ENCODE measurements at places on chromosomes 2 and 18.

- no peak for DNase-seq
Measured at GRCh38 chr2:7849531-7849930, 832.3 kb upstream of the ID2 start.

- DNase-seq, result no peak
Measured at GRCh38 chr2:213252206-213252605, 32.1 kb upstream of the SPAG16 start.

GRCh38 chr2:205739620-205740019 is 57.3 kb downstream of the NRP2 start:
- DNase-seq, result no peak

- DNase-seq, result no peak
Measured at GRCh38 chr2:204576362-204576979, 31.2 kb downstream of the PARD3B start.

- no peak for DNase-seq
Measured at GRCh38 chr2:190867212-190867611, 13.4 kb upstream of the GLS start.

DNA sequence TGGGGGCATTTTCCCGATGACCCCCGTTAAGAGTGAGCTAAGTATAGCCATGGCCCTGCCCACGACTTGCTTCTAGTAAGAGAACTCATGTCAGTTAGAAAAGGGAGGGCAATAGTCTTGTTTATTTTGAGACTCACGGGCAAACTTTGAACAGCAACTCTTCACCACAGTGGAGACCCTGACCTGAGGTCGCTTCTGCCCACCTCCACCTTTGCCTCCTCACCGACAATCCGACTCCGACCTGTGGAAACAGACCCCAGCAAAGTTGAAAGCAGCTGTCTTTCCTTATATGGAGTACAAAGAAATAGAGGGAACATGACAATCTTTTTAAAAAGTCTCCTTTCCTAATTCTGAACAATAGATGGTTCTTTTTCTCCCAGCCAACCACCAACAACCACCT is 155.0 kb upstream of the GCFC2 start:
- no peak for DNase-seq

DNA sequence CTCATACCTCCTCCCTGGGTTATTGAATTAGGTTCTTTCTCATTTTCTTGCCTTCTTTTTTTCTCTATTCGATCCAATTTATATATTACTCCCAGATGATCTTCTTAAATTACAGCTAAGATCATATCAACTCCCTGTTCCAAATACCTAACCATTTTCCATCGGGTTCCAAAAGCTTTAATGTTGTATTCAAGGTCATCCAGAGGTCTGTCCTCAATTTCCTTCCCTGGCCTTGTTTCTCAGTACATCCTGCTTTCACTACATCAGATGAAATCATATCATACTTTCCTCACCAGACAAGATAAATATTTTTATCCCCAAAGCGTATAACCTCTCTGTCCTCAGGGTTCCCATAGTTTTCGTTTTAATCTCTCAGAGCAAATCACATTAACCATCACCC is 36.3 kb upstream of the GREB1L start:
- DNase-seq, result no peak

DNA sequence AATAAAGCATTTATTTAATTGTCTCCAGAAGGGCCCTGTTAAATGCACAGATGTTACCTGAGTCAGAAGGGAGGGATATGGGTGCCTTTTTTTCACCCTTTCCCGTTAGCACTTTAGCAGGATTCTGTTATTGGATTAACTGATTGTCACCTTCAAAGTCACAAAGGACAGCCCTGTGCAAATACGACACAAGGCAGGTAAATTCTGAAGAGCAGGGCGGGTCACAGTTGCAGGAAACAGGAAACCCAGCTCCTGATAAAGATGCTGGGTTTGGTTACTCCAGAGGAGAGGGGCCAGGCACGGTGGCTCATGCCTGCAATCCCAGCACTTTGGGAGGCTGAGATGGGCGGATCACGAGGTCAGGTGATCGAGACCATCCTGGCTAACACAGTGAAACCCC is 11.4 kb upstream of the PKDCC start:
- DNase-seq, result no peak

- DNase-seq, result no peak
Measured at GRCh38 chr18:11322716-11323115, 173.3 kb upstream of the PIEZO2 start.

GRCh38 chr2:172792711-172793110 is 57.1 kb downstream of the RAPGEF4 start:
- no peak for DNase-seq

GRCh38 chr18:76571689-76572088 is 76.6 kb upstream of the ZNF516 start:
- no peak for DNase-seq

- no peak for DNase-seq
Measured at GRCh38 chr2:170044751-170045478, 133.0 kb upstream of the MYO3B start.

DNA sequence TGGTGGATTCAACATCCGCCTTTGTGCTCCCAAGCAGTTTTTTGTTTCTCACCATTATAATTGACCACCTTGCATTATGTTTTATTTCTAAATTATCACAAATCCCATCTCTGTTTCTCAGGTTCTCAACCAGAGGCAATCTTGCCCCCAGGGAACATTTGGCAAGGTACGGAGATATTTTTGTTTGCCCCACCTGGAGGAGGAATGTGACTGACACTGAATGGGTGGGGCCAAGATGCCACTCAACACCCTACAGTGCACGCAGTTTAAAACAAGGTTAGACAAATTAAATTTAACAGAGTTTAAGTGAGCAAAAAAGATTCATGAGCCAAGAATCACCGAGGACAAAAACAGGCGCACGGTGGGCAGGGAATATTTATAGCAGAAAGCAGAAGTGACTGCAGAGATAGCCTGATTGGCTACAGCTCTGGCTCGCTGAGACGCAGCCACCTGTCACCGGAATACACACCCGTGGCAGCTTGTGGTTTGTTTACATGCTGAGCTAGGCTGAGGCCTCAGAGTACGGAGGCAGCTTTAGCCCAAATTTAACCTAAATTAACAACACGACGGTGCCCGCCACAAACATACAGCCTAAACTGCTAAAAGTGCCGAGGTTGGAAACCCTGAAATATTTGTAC is 150.0 kb upstream of the ALKAL2 start:
- DNase-seq, result no peak

- DNase-seq, result no peak
Measured at GRCh38 chr2:64203131-64203857, 59.1 kb upstream of the PELI1 start.

GRCh38 chr18:48222118-48222517 is 187.1 kb downstream of the ZBTB7C start:
- DNase-seq, result no peak

GRCh38 chr2:123380370-123380935 is 644.6 kb upstream of the CNTNAP5 start:
- DNase-seq, result no peak

DNA sequence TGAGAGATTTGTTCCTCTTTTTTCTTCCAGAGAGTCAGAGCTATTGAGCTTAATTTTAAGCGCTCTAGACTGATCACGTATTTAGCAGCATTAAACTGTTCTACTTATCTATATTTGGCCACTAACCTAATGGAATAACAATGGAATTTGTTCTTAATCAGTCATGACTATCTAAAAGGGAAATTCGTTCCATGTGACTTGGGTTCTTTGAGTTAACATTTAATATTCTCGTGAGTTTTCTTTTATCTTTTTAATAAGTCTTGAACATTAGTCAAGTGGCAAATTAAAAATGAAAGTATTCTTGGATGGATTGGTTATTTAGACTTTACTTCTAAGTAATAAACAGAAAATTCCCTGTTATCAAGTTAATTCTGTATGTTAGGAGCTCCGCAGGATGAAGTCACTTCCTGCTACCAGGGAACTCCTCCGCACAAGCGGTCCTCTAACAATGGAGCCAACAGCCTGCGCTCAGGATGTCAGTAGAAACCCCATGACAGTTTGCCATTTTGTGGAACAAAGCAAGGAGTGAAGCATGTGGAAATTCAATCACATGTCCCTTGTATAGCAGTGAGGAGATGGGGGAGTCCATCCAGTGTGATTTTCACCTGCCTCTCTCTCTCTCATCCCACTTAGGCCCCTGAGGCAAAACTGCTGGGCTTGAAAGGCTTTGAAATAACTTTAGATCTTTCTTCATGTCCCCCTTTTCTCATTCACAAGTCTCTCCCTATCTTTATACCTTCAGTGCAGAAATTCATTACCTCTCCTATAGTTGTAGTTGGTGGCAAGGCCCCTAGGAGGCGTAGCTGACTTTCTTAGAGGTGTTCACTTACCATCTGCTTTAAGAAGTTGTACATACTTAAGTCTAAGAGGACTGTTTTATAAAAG is 138.1 kb downstream of the WDR7 start:
- DNase-seq, result peak; percentile 15

DNA sequence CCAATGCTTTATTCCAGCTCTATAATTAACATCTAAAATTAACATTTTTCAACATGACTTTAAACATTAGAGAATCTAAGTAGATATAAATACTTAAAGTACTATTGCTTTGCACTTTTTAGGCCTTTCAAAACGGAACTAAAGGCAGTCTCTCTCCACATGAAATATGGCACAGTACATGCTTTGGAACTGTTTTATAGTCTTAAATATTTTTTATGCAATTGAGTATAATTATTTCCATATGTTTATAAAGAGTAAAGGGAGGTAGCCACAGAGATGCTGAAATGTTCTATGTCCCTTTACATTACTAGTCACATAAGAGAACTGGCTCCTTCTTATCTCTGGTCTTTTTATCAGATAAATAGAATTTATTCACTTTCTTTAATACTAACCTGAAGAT is 674.0 kb downstream of the PLCL1 start:
- no peak for DNase-seq

GRCh38 chr18:51188024-51188701 is 9.3 kb downstream of the MEX3C start:
- DNase-seq, result no peak

GRCh38 chr2:32904751-32905150 is 42.0 kb upstream of the LTBP1 start:
- no peak for DNase-seq

GRCh38 chr18:52679354-52679753 is 339.4 kb downstream of the DCC start:
- no peak for DNase-seq

GRCh38 chr2:164992818-164993217 is 37.5 kb upstream of the SLC38A11 start:
- DNase-seq, result peak; percentile 47

DNA sequence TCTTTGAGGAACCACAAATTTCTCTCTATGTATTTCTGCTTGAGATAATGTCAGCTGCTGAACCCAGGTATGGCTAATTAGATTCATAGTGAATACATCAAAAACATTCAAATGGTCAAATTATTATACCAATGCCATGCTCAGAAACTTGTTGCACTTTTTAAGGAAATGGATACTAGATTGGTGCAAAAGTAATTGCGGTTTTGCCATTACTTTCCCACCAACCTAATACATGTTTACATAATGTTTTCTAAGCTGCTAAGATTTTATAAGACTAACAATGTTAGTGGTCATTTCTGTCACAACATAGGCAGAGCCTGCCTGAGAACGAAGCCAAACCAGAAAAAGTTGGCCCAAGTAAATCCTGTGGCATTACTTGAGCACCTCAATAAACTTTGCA is 568.2 kb upstream of the LRATD1 start:
- no peak for DNase-seq

DNA sequence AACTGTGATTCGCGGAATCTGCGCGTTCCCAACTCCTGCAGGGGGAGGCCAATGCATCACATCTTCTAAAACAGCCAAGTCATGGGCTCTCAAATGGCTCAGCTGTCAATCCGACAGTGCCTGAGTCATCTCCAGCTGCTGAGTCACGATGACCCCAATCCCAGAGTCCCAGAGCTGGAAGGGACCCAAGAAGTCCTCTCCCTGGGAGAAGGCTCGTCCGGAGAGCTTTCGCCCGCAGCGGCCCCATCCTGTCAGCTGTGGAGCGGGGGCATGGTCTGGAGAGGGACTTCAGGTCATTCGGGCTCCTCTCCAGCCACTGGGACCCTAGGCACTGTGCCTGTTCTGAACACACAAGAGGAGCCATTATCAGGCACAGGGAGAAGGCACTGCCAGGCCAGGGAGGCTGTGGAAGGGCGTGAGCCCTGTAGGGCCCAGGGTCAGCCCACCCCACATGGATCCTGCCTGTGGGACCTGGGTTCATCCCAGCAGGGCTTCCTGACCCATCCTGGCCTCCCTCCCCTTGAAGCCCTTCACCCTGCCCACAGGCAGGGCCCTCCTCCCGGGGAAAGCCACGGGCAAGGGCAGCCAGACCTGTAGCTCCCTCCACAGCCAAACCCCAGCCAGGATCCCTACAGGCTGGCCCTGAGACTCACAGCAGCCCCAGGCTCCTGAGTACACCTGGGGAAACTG is 47.6 kb upstream of the GPC1 start:
- DNase-seq, result no peak

GRCh38 chr2:198268519-198268918 is 464.1 kb downstream of the PLCL1 start:
- DNase-seq, result no peak

GRCh38 chr18:13505780-13506345 is 220.5 kb downstream of the FAM210A start:
- DNase-seq, result no peak

- no peak for DNase-seq
Measured at GRCh38 chr2:209526561-209526960, 102.7 kb downstream of the MAP2 start.

DNA sequence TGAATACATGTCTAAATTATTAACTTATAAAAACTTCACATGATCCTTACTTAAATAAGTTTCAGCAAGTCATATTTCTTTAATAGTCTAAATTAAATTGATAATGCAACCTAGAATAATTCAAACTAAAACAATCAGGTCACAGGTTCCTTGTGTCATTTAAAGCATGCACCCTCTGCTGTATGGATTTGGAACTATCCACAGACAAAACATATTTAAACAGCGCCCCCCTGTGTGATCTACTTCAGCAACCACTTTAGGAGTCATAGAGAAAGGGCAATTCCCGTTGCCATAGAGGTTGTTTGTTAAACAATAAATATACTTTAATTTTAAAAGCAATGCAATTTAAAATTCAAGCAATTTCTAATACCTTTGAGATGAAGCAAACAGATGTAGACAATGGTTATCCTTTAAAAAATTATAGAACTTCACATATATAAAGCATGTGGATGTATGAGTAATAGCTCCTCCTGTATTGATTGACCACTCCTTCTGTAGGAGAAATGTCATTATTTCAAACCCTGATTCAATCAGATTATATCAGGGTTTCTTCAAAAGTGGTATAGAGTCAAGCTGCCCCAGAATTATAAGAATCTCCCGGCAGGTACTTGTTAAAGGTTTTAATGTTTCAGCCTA is 21.2 kb downstream of the GRB14 start:
- peak; percentile 73 for DNase-seq

GRCh38 chr2:131682122-131682944 is 154.6 kb downstream of the CCDC74A start:
- peak; percentile 65 for DNase-seq

GRCh38 chr2:174524527-174524926 is 37.7 kb upstream of the GPR155 start:
- DNase-seq, result no peak

GRCh38 chr2:106339132-106339531 is 129.1 kb downstream of the RGPD3 start:
- no peak for DNase-seq
